ENCODE measurements at places on chromosomes 5 and 9. TPM values are rescaled to one million over a fixed set of nuclear protein-coding genes. Genes with fewer than 3 reads are reported as not detected.

Gene RAI14
- 1.5 TPM for total RNA-seq

Gene COL15A1
- 0.02 TPM for total RNA-seq

Gene JAKMIP2
- total RNA-seq: 1.1 TPM

Gene SPAAR
- total RNA-seq: not detected

Gene EXOSC3
- total RNA-seq: 116 TPM

Gene TJP2
- 19.3 TPM for total RNA-seq

Gene PCDHGA2
- total RNA-seq: 0.17 TPM

Gene RAD1
- total RNA-seq: 45.7 TPM

GRCh38 chr9:134390947-134391318 lies 64.7 kb downstream of the RXRA start:
- no peak for DNase-seq

DNA sequence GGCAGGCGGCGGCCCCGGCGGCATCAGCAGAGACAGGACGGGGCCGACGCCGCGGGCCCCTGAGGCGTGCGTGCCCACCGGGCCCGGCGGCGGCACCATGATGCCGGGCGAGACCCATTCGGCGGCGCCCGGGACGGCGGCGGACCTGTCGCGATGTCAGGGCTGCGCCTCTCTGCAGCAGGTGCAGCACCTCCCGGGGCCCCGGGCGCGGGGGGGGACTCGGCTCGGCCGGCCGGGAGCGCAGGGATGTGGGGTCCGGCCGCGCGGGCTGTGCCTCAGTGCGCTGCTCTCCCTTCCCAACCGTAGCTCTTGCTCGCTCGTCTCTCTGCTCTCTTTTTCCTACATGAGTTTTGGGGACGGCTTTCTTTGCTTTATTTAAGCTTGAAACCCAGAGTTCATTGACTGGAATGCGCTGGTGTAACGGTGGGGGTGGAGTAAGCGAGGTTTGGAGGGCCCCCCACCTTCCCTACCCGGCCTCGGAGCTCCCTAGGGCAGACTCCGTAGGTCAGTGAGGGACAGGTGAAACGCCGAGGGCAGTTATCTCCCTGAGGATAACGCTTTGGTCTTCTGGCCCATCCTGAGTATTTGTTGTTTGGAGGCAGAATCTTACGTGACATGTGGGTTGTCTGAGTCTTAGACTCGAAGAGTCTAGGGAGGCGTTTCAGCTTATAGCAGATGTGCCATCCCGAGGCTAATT lies 490 bp downstream of the ICE1 start:
- no peak for DNase-seq

- no peak for DNase-seq
Observed at GRCh38 chr5:93922551-93922950, 181.2 kb upstream of the POU5F2 start.

- no peak for DNase-seq
Observed at GRCh38 chr5:58765058-58765457, 182.2 kb downstream of the RAB3C start.

DNA sequence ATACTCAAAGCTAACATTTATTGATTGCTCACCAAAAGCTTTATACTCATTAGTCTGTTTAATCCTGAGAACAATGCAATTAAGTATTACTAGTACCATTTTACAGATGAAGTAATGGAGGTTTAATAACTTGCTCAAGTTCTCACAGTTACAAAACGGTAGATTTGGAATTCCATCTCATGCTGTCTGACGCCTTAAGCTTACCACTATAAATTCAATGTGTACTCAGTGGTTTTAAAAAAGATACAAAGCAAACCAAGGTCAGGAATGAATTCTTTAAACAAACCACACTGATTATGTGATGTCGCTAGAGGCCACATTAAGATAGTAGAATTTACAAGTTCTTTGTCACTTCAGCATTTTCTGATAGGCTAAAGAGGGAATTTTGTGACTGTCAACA lies 1.2 kb upstream of the C5orf63 start:
- DNase-seq: no peak

DNA sequence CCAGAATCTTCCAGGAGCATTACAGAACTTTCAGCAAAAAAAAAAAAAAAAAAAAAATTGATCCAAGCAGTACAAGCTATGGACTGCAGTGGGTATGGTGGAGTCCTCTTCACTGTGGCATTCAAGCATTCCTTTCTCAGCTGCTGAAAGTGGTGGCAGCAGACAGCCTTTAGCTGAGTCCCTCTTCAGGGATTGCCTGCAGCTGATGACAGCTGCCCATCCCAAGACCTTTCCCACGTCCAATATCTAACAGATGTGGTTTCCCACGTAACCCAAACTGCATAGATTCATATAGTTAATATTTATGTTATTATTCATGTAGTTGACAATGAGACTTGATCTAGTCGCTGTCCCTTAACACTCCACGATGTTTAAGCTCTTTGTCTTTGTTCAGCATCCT lies 475.9 kb downstream of the TLE1 start:
- DNase-seq: no peak

GRCh38 chr5:38672059-38672788 lies 115.8 kb upstream of the LIFR start:
- no peak for DNase-seq

GRCh38 chr9:96581786-96582185 lies 37.9 kb downstream of the CDC14B start:
- DNase-seq: no peak

DNA sequence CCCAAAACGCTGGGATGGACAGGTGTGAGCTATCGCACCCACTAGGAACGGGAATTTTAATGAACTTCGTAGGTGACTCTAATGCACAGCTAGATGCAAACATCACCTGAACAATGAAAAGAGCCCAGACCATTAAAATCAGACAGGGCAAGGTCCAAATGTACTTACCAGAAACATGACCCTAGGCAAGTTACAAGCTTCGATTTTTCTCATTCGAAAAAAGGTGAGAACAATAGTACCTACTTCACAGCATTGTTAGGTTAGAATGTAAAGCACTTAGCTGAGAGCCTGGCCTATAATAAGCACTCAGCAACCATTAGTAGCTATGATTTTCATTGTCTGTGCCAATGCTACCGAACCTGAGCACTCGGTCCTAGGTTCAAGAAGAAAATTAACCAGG lies 5.8 kb upstream of the KLHL3 start:
- no peak for DNase-seq

DNA sequence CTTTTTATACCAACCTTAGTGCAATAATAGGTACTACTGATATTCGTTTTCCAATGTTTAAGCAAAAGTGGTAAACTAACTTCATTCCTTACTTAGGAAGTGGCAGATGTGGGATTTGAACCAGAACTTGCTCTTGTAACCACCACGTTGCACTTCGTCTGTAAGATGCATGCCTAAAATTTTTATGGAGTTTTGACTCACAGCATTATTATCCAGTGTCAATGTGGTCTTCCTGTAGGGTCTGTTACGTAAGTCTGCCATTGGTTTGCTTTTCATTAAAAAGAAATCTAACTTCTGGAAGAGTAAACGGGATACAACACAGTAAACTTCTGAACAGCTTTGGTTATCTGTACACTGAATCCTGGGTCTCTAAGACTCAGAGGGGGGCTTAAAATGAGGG lies 521.0 kb upstream of the WWC1 start:
- no peak for DNase-seq

GRCh38 chr9:126123927-126124326 lies 202.7 kb upstream of the MVB12B start:
- no peak for DNase-seq
